ENCODE measurements at places on chromosomes 13 and 19.

DNA sequence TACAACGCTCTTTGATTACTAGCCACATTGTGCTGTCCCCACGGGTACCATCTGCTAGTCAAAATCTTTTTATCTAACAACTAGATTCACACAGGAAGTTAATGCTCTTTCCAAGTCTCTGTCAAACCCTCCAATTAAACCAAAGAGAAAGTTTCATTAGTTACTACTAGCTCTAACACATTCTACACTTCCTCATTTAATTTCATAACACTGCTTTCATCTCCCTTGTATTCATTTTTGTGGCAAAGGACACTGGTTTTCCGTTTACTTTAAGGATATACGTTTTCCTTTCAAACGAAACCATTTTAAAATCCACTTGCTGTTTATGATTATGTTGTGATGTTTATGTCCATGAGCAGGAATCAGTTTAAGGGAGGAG, 5.3 kb downstream of the DYRK1B start:
- DNase-seq, result peak; percentile 8

GRCh38 chr19:33159893-33160292, 28.0 kb downstream of the WDR88 start:
- no peak for DNase-seq

DNA sequence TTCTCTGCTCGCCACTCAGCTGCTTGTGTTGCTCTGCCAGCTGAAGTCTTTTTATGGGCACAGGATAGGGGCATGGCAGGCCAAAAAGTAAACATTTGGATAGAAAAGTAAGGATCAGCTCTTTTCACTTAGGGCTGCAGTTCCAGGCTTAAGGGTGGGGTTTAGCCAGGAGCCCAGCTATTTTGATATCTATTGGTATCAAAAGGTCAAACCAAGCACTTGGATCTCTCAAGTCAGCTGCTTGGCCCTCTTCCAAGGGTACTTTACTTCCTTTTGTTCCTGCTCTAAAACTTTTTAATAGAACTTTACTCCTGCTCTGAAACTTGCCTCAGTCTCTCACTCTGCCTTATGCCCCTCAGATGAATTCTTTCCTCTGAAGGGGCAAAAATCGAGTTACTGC, 55.7 kb upstream of the ABCC4 start:
- DNase-seq, result no peak

DNA sequence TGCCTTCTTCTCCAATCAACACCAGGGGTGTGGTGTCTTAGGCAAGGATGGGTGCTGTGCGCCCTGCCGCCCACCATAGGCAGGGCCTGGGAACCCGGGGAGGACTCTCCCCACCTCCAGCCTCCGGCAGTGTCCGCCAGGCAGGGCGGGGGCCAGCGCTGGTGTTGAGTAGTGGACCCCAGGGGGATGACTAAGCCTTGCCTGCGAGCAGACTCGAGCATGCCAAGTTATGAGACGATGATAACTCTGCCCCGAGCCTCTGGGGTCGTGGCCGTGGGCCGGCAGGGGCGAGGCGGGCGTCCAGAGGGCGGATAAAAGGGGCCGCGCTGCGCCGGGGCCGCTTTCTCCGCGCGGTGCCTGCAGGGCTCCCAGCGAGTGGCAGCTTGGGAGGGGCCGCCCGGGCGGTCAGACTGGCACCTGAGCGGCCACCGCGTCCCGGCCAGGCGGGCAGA, at the start of gene MEDAG:
TSS of gene MEDAG (plus strand) at position 340 of the 452 bp plus-strand sequence. CDS start 245 bp downstream, outside the sequence.
- DNase-seq, result no peak

DNA sequence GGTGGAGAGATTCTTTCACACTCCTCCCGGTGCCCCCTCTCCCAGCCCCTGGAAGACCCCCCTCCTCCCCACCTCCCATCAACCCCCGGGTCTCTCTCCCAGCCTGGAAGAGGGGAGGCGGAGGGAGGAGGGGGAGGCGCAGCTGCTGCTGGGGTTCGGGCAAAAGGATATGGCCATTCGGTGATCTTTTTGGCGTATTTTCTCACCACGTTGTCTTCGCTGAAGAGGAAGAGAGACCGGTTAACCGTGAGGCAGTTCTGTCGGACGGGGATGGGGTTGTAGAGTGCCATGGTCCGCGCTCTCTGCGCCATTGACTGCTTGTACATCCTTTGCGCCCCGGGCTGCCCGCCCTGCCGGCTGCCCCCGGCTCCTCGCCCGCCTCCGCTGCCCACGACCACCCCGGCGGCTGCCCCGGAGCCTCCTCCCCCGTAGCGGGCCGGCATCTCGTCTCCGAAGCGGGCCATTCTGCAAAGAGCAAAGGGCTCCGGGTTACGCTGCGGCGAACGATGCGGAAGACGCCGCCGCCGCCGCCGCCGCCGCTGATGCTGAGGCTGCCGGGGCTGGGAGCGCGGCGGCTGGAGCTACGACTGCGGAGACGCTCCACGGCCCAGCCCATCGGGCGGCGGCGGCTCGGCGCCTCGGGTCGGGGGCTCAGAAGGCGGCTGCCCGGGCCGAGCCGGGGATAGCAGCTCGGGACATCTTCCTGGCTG, 363 bp downstream of the CACNA1A start:
- DNase-seq, result peak; percentile 47

GRCh38 chr13:111938741-111939665, 127.9 kb upstream of the SOX1 start:
- no peak for DNase-seq

DNA sequence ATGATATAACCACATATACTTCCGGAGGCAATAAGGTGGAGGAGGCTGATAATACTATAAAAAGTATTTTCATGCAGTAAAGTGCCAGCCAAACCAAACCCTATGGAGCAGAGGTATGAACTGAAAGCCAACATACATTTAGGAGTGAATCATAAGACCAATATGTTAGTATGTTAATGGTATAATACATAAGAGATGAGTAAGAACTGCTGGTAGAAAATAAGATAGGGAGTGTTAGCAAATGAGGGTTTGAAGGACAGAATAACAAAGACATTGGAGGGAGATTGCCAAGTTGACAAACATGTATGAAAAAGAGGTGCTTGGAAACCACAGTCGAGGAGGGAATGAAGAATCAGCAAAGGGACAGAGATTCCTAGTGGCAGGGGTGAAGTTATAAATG, 10.8 kb downstream of the ENOX1 start:
- DNase-seq, result no peak

- DNase-seq, result peak; percentile 41
Observed at GRCh38 chr19:14385492-14385891, 4.2 kb downstream of the ADGRE5 start.

GRCh38 chr13:30735025-30735871, at the start of gene ALOX5AP:
ALOX5AP (plus strand) TSS chr13:30735543; CDS start chr13:30735606, 63 bp downstream.
- peak; percentile 68 for DNase-seq

- DNase-seq, result no peak
Observed at GRCh38 chr19:7738023-7738422, 6.1 kb upstream of the CLEC4G start.

DNA sequence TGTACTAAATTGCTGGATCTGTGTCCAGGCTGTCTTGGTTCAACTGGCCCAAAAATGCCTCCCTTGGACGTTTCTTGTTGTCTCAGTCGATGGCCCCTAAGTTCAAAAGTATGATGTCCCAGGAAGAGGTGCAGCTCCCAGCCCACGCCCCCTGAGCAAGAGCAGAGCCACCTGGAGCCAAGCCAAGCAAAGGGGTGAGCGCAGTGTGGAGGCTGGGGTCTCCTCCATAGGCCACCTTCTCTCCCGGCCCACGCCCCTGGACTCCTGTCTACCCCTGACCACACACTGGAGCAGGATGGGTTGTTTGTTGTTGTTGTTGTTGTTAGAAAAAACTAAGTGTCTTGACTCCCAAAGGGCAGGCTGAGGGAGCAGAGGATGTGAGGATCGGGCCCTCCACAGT, 26.0 kb upstream of the NPAS1 start:
- DNase-seq, result no peak
